ENCODE measurements at places on chromosomes 4 and X. TPM values are rescaled to one million over a fixed set of nuclear protein-coding genes. Genes with fewer than 3 reads are reported as not detected.

Gene ZNF630
- 0.33 TPM for total RNA-seq

Gene ZFP92
- total RNA-seq: 1.7 TPM

Gene COX18
- total RNA-seq: 21.2 TPM

Gene CENPVL2
- total RNA-seq: not detected

Gene SYN1
- total RNA-seq: 0.49 TPM

Gene EDNRA
- not detected for total RNA-seq

Gene FOXR2
- not detected for total RNA-seq

Gene FANCB
- total RNA-seq: 18.9 TPM

Gene PNMA5
- total RNA-seq: not detected

Gene LPAR4
- not detected for total RNA-seq

Gene TBC1D9
- not detected for total RNA-seq

Gene SPANXB1
- total RNA-seq: not detected

Gene DKK2
- not detected for total RNA-seq

Gene NHSL2
- 0.07 TPM for total RNA-seq

Gene FRAS1
- total RNA-seq: not detected

Gene H2BW2
- total RNA-seq: not detected

Gene ATP2B3
- not detected for total RNA-seq

Gene ODAPH
- 0.43 TPM for total RNA-seq

Gene TRPC5OS
- total RNA-seq: not detected

Gene KLF8
- 5.2 TPM for total RNA-seq

Gene GPM6B
- total RNA-seq: not detected

Gene RPS6KA6
- not detected for total RNA-seq
